ENCODE measurements at places on chromosomes 1 and 21.

DNA sequence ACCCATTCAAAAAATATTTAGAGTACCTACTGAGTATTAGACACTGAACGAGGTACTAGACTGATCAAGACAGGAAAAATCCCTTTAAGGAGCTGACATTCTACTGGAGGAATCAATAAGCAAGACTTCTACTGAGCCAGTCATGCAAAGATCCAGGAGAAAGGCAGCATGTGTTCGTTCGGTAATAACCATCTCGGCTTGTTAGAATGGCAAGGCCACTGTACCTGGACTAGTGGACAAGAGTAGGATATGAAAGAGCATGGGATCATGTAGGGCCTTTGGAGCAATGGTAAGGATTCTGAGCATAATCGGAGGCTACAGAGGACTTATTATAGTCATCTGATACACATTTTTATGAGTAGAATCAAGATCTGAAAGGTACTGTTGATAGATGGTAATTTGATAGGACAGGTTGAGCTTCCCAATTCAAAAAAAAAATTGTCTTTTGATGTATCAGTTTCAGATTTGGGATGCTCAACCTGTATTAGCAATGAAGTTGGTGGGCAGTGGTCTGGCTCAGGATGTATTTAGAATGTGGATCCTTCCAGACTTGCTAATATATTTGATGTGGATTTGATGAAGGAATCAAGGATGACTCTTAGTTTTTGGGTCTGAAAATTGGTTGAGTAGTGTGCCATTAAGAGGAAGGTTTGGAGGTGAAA lies 2.3 kb downstream of the COX20 start:
- no peak for DNase-seq

DNA sequence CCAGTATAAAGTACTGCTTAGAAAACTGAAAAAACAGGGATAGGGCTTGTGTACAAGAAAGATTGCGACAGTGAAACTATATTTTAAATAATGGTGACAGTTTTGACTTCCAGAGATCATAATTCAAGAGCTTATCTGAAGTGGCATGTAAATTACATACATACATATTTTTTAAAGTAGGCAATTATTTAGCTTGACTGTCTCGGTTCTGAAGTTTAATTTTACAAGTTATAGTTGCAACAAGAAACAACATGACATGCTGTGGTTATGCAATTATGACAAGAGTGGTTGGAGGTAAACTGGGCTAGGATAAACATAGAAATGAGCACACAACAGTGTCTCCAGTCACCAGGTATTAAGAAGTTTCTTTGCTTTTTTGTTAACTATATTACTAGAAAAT lies 4.1 kb downstream of the C1orf21 start:
- DNase-seq: no peak

- DNase-seq: no peak
These were observed 137.7 kb downstream of the LEPR start for GRCh38 chr1:65558215-65558614.

DNA sequence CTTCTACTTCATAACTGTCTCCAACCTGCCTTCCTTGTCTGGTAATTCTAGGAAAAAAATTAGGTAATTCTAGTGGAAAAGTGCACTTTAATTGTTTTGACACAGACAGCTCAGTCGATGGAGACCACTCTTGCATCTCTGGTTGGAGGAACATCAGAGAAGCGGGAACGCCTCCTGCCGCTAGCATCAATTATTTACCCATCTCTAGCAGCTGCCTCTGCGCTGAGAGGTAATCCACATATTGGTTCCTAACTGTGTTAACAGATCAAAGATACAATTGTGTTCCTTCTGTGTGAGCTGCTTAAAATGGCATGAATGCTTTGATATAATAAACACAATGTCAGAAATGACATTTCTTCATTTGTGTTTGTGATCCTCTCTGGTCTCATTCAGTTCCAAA lies 33.3 kb downstream of the C2CD2 start:
- no peak for DNase-seq

GRCh38 chr1:33866281-33866680 lies 2.4 kb downstream of the HMGB4 start:
- DNase-seq: no peak

DNA sequence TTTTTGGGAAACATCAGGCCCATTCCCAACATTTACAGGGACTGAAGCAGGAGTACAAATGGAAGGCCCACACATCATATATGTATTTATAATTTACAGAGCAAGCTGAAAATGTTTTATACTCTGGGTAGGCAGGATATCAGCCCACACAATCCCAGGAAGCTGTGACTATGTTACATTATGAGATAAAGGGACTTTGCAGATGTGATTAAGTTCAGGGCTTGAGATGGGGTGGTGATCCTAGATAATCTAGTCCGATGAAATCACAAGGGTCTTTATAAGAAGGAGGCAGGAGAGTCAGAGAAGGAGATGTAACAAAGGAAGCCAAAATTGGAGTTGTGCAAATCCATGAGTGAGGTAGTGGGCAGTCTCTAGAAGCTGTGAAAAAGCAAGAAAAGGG lies 160.5 kb downstream of the PDE4B start:
- DNase-seq: no peak
